NCI-H446 (cell line): ENCODE measurements at places on chromosomes 12 and 14.
A peak's percentile ranks its signal among the peaks of the same experiment; 100 is the strongest.

- no peak for DNase-seq
Measured at GRCh38 chr12:47209014-47209413, 129.3 kb upstream of the AMIGO2 start.

DNA sequence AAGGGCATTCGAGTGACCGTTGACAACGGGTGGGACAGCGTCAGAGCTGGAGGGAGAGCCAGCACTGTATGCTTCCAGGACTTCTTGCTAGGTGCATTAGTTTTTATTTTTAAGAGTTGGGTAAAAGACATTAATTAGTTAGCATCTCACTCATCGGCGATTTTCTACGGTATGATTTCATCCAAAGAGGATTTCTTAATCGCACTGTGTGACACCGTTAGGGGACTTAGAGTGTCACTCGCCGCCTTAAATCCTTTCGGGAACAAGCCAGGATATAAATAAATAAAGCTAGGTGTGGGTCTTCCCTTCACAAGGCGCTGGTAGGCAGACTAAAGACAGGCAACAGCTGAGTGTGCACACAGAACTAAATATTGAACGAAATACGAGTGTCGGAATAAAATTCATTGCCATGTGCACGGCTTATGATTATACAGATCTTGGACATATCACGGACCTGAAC is 869 bp upstream of the NOVA1 start:
- no peak for DNase-seq

GRCh38 chr14:68630081-68630571 is 162.7 kb downstream of the ZFP36L1 start:
- no peak for DNase-seq

GRCh38 chr14:86933460-86933859 is 1059.5 kb downstream of the GALC start:
- DNase-seq: no peak

DNA sequence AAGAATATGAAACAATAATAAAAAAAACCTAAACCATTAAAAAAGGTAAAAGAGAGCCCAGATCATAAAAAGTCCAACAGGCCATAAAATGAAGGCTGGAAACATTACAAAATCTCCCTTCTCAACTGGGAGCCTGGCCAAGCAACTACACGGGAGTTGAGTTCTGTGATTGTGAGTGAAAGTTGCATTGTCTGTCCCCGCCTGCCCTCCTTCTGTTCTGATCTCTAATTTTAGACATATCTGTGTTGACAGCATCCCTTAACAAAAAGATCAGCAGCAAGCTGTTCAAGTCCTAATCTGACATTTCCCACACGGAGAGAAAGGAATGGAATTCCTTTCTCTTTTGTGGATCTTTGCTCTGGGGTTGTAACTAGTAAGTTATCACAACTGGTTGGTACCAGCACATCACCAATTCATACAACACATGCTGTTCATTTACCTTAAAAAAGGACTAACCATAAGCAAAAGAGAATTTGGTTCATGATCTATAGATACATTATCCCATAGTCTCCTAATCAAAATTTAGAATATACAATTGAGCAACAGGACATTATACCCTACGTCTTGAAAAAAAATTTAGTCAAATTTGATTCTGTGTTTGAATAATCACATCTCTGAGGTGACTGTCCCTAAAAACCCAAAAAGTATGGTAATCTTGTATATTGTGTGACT is 205.1 kb upstream of the GZMB start:
- DNase-seq: no peak

GRCh38 chr12:79414252-79414651 is 276.5 kb downstream of the PAWR start:
- DNase-seq: no peak

DNA sequence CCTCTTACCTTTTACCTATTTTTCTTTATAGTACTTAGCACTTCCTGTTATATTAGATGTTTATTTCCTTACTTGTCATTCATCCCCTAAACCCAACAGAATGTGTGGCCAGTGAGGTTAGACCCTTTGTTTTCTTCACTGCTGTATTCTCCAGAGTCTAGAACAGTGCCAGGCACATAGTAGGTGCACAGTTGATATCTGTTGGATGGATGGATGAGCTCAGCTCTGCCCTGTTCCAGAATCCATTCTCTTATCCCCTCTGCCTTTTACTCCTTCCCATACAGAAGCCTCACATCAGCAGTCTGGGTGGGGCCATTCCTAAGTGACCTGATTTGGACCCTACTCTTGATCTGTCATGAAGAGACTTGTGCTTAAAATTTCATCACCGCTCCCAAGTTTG is 94.5 kb upstream of the DACT1 start:
- no peak for DNase-seq

DNA sequence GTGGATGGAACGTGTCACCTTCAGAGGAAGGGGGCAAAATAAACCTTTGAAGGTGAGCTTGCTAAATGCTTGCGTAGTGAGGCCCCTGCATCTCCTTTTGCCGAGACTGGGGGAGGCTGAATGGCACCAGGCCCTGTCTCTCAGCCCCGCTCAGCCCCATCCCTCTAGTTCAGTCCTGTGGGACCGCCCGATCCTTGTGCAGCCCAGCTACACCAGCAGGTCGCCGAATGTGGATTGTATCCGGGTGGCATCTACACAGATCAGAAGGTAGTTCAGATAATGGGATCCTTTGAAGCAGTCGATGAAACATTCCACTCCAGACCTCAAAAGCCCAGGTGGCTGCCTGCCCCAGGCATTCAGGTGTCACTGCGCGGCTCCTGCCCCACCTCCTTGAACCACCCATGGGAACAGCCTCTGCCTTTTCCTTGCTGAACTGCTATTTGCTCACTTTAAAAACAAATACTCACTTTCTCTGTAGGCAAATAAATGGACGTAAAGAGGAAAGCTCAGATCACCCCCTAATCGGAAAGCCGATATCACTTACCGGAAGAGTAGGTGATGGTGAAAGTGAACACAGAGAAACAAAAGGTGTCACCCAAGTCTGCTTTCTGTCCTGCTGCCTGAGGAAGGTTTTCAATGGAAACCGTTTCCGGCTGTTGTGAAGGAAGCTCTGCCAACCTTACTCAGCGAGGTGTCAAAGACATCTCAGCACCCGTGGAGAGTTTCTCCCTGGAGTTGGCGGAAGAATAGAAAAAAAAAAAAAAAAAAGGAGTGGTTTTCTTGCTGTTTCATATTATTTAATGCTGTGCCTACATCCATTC is 100.3 kb upstream of the NCOR2 start:
- no peak for DNase-seq

DNA sequence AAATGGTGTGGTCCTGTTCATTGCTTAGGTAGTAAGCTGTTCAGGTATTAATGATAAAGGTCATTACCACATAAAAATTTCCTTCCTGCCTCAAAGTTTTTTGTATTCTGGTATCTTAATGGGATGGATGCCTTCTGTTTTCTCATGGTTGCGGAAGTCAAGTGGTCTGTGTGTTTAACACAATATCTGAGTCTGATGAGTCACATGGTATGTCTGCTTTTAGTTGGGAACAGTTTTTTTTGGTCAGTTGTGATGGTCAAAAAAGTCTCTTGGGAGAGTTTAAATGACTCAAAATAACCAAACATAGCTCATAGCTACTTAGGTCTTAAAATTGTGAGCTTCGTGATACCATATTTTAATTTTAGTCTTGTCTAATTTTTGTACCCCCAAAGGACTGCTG is 40.7 kb downstream of the STK38L start:
- DNase-seq: no peak

DNA sequence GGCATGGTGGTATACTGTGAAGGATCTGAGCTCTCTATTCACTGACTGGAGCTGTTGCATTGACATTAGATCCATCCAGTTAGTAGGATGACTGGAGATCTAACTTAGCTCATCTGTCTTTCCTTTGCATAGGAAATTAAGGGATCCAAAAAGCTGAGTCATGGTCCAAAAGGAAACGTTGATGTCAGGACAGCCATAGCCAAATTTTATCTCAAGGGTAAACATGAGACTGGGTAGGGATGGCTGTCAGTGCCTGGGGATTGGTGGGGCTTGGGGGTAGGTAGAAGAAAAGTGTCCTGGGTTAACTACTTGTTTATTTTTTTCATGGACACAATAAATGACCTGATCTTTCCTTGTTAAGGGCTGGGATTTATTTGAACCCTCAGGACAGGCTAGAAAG is 4.6 kb downstream of the FAM177A1 start:
- peak; percentile 43 for DNase-seq

- DNase-seq: no peak
Measured at GRCh38 chr12:115481141-115481540, 796.4 kb downstream of the MED13L start.
